ENCODE measurements at places on chromosomes 3 and 15.

DNA sequence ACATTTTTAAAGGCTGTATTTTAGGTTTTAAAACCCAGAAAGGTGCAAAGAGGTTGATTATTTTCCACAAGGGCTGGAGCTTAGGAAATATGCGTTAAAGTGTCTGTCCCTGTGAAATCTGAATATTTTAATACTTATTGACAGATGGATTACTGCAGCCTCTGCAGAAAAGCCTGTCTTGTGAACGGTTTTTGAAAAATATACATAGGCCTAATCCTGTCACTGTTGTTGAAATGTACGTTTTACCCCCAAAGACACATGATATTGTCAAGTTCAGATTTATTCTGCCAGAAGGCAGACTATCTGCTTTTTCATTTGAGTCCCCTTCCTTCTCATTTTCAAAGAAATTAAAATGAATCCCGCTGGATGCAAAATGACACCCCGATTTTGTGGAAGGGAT lies 2.2 kb upstream of the BCL6 start:
- no peak for DNase-seq

DNA sequence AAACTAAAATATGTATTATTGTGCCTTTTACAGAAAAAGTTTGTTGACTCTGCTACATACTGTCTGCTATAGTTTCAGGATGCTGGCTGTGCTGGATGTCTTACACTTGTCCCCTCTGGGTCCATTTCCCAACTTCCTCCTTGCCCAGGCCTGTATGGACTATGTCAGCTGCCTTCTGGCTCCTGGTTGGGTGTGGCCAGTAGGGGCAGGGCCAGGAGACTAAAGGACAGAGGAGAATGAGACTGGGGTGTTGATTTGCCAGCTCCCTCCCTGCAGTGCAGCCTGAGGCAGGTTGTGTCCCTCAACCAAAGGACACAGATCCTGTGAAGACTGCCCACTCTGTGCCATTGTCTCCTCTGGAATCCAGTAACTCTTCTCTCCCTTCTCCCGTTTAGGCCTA lies 90.6 kb upstream of the UBE2E2 start:
- no peak for DNase-seq

DNA sequence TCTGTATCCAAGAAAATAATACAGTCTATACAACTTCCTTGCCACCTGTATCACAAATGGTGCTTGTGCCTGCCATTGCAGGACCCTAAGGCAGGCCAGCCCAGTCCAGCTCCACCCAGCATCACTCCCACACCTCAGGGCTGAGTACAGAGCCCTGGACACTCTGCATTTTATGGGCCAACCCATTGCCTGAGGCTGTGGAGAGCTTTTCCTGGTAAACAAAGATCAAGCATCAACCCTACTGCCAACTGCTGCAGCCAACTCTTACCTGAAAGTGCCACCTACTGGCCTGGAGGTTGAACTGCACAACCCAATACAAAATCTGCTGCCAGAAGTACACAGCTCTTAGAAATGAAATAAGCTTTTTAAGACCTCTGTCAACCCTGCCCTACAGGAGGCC lies 1082.2 kb downstream of the NAALADL2 start:
- DNase-seq = no peak

DNA sequence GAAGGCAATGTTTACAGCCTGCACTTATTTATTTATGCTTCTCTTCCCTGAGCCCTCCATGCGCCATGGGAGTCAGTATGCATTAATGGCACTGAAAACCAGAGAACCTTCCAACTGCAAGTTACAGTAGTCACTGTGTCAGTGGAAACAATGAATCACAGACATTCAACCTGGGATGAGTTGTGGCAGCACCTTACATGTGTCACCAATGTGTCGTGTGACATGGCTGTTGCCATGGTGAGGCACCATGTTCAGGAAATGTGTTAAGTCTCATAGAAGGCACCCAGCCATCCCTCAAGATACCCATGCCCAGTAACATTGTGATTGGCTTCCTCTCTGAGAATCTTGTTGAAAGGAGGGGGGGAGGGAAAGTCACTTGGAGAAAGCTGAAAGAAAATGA lies 105.0 kb downstream of the FOXP1 start:
- DNase-seq = no peak

DNA sequence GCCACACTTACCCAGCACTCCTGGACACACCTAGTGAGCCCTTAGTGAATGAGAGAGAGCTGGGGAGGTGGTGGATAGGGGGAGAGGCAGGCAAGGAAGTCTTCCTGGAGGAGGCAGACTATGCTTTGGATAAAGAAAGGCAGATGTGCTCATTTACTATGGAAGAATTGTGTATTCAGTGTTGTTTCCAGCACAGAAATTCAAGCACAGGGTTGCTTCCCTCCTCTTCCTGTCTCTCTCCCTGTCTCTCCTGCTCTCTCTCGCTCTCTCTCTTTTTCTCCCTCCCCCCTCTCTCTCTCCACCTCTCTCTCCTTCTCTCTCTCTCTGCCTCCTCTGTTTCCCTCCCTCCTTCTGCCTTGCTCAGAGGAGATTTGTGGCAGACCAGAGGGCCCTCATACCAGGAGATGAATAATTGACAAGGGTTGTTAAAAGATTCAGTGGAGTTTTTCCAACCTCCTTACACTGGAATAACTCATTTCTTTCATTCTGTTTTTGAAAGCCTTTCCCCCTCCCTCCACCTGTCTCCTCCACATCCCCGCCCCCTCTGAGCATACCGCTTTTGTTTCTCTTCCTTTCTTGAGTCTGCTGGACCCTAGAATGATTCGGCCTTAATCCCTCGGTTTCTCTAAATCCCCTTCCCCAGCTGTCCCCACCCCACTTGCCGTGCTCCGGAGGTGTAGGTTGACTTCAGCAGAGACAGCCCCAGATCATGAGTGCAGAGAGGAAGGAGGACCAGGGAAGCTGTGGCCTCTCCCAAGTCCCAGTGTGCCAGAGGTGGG lies 65.6 kb downstream of the CCDC33 start:
- no peak for DNase-seq

DNA sequence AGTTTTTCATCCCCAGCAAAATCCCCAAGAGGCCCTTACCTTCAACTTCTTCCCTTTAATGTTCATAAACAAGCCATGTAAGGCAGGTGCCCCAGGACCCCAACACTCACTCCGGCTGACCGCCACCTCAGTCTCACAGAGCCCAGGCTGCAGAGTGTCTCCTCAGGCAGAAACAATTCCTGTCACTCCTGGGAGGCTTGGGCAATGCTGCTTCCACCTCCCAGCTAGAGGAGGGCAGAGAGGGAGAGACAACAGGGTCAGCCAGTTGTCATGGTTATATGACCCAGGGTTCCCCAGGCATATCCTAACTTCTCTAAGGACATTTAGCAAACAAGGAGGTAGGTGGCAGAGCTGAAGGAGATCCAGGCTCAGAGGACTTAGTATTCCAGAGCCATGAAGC lies at the start of gene PLIN1:
PLIN1 (minus strand) TSS at position 156 of the 400 bp plus-strand sequence. CDS start 1,878 bp downstream, outside the sequence.
- no peak for DNase-seq

GRCh38 chr3:62885136-62885535 lies 9.9 kb upstream of the CADPS start:
- no peak for DNase-seq

- no peak for DNase-seq
Measured at GRCh38 chr3:71356265-71356664, 227.3 kb downstream of the FOXP1 start.

GRCh38 chr3:186108941-186109865 lies at the start of gene ETV5:
Gene ETV5, minus strand, starts transcription at chr3:186109089. Its CDS starts 3,221 bp downstream, at chr3:186105868.
- peak; percentile 98 for DNase-seq

- DNase-seq = no peak
Measured at GRCh38 chr3:35653347-35653746, 14.0 kb downstream of the ARPP21 start.

GRCh38 chr3:122271246-122271898 lies 53.7 kb upstream of the CSTA start:
- DNase-seq = no peak

GRCh38 chr3:141241616-141242376 lies 10.2 kb downstream of the PXYLP1 start:
- DNase-seq = no peak

GRCh38 chr3:8954938-8955763 lies 8.1 kb downstream of the RAD18 start:
- DNase-seq = peak; percentile 76

DNA sequence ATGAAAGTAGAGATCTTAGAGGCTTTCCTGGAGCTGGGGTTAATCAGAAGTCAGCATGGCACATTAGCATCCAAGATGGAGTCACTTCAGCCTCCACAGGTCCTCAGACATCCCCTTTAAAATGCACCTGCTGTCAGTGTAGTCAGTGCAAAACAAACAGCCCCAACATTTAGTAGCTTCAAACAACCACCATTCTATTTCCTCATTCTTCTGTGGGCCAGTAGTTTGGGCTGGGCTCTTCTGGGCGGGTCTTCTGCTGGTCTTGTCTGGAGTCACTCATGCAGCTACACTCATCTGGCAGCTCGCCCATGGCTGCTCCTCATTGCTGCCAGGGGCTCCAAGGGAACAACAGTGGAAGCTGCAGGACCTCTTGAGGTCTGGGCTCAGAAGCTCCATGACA lies 99.9 kb downstream of the TLE3 start:
- DNase-seq = no peak

DNA sequence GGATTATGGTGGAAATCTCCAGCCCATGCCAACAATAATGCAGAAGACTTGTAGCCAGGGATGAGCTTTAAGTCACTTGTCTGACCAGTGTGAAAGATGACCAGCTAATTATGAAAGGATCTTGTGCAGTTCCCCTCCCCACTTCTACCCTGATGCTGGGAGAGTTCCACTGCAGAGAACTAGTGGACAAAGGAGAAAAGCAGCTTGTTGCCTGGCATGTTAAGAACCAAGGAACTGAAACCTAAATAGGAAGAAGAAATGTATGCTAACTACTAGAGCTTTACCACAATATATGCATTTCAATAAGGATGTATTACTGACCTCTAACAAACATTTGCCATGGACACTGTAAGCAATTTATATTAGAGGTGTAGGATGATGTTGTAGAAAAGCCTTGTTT lies 52.2 kb upstream of the CSTA start:
- no peak for DNase-seq

DNA sequence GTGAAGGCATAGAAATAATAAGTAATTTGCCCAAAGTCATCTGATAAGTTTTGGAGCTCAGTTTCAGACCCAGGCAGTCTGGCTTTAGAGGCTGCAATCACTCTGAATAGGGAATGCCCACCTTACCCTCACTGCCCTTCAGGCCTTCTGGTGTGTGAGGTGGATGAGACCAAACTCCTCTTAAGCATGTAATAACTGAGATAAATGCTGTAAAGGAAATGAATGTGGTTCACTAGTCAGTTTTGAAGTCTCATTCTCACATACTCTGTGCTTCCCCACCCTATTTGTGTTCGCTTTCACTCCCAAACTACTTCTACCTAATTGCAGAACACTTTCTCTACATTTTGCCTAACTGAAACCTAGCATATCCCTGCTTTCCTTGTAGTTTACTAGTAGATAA lies 144.1 kb downstream of the FILIP1L start:
- no peak for DNase-seq

DNA sequence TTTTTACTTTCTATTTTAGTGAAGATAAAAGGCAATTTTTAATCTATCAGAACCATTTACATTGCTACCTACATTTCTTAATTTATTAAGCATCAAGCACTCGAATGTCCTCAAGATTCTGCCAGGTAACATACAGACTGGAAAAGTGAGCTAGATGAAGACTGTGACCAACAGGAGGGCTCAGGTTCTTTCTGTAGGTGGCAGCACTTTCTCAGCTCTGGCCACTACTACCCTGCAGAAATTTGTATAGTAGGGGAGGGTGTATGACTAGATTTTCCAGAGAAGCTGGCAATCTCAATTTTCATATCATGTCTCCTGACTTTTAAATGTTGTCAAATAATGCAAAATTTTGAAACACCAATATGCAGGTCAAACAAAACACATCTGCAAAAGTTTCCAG lies 165.0 kb upstream of the SUCLG2 start:
- DNase-seq = no peak

DNA sequence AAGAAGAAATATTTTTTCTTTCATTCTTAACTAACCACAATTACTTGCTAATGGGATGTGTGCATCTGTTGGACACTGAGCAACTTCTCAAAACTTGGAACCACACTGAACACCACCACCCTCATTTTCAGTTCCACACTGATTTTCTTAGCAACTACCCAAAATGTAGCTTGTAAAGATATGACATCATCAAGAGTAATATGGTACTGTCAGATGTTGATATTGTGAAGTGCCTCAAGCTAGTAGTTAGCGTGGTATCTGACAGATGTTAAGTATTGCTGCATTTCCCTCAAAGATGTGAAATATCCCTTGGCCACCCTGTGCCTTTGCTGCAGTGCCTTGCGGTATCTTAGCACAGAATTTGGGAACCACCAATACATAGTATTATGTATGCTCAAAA lies 9.3 kb downstream of the RFTN1 start:
- DNase-seq = no peak

DNA sequence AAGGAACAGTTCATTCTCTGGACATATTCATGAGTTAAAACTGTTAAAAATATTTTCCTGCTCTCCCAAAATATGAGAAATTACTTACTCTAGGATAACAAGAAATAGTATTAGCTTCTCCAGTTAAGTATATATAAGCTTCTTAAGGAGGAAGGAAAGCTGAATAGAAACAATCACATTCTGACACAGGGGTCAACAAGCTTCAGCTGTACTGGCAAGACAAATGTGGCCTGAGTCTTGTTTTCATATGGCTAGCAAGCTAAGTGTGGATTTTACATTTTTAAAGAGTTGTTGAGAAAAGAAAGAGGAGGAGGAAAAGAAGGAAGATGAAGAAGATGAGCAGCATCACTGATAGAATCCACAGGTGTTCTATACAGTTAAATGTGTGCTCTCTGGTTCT lies 313.8 kb downstream of the ZPLD1 start:
- DNase-seq = no peak

DNA sequence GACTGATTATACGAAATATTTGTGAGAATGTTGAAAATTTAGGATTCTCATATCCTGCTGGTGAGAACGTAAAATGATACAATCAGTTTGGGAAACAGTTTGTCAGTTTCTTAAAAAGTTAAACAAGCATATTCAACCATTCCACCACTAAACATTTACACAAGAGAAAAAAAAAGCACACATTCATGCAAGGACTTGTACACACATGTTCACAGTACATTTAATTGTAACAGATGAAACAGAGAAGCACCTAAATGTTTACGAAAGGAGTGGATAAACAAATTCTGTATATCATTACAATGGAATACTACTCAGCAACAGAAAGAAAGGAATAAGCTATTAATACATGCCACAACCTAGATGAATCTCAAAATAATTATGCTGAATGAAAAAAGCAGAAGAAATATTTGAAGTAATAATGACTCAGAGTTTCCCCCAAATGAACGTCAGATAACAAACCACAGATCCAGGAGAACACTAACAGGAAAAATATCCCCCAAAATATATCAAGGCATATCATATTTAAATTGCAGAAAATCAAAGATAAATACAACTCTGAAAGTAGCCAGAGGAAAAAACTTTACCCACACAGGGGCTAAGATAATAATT lies 14.3 kb downstream of the ANKRD28 start:
- DNase-seq = peak; percentile 53
